ENCODE measurements at places on chromosomes 16 and 17. TPM values are rescaled to one million over a fixed set of nuclear protein-coding genes. Genes with fewer than 3 reads are reported as not detected.

DNA sequence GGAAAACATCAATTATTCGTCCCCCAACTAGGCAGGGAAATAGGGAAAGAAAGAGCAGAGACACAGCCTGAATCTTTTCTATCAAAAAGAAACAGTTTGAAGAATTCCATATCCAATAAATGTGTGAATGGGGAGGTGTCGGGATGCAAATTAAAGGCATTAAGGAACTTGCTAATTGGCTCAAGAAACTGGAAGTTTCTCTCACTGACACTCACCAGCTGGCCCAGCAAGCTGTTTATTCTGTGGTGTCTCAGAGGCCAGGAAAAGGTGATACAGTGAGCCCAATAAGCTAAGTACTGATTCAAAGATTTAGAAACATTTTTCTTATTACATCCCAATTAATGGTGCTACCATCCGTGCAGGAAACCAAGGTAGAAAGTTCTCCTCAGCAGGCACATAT lies 104.4 kb upstream of the CLEC3A start:
- no peaks in the 10 kb centered on the region for H3K36me3 ChIP-seq
- H3K4me1 ChIP-seq = no peaks in the 10 kb centered on the region
- H3K4me3 ChIP-seq = no peak overlapping the region
- no peak overlapping the region for H3K27ac ChIP-seq
- no peak for DNase-seq
- peaks cover 4% of the 10 kb centered on the region for H3K27me3 ChIP-seq

DNA sequence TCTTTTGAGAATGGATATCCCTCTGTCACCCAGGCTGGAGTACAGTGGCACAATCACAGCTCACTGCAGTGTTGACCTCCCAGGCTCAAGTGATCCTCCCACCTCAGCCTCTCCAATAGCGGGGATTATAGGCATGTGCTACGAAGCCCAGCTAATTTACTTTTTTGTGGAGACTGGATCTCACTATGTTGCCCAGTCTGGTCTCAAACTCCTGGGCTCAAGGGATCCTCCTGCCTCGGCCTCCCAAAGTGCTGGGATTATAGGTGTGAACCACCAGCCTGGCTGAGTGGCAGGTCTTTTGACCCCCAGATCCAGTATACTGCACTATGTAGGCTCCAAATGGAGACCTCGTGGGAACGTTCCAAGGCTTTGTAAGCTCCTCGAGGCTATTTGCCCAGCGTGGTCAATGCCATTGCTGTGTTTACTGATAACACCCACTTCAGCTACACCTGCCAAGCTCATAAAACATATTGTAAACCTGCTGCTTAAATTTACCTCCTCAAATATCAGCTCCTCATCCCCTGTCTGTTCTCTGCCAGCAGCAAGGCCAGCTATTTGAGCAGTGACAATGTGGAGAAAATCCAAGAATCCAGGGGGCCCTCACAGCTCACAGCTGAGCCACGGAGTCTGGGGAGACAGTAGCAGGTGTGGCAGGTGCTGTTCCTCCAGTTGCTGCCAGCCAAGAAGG lies 16.2 kb upstream of the KIFC3 start:
- no peak for DNase-seq
- no peaks in the 10 kb centered on the region for H3K36me3 ChIP-seq
- no peak overlapping the region for H3K27ac ChIP-seq
- peaks cover 4% of the 10 kb centered on the region for H3K27me3 ChIP-seq
- peaks cover 8% of the 10 kb centered on the region for H3K4me1 ChIP-seq
- no peak overlapping the region for H3K4me3 ChIP-seq

Gene COX6A2
- total RNA-seq = not detected

Gene DYNLL2
- total RNA-seq = 35.8 TPM

DNA sequence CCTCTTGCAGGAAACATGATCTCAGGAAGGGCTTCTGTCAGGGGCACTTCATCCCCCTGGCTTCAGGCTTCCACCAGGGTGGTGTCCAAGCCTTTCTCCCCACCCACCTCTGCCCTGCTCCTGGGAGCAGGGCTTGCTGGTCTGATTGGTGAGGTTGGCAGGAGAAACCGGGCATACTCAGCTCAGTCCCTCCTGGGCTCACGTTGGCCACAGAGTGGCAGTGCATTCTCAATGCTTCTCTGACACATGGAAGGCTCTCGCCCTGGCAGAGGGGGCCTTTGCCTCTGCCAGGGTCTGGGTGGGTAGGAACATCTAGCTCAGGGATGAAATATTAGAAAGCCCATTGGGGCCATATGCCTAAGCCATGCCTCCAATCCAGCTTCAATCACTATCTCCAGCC lies 142.8 kb downstream of the AXIN2 start:
- no peaks in the 10 kb centered on the region for H3K4me1 ChIP-seq
- no peaks in the 10 kb centered on the region for H3K36me3 ChIP-seq
- no peaks in the 10 kb centered on the region for H3K27me3 ChIP-seq

GRCh38 chr17:50272711-50273653 lies 1.3 kb upstream of the TMEM92 start:
- peak; percentile 53 for DNase-seq
- peaks cover 18% of the 10 kb centered on the region for H3K4me1 ChIP-seq
- H3K27ac ChIP-seq = peak overlapping the region; percentile 16
- H3K4me3 ChIP-seq = peak overlapping the region; percentile 78
- peaks cover 15% of the 10 kb centered on the region for H3K27me3 ChIP-seq
- H3K36me3 ChIP-seq = no peaks in the 10 kb centered on the region

Gene EPOP
- total RNA-seq = 56.5 TPM

- DNase-seq = no peak
- no peak overlapping the region for H3K4me3 ChIP-seq
- no peaks in the 10 kb centered on the region for H3K27me3 ChIP-seq
- peaks cover 47% of the 10 kb centered on the region for H3K36me3 ChIP-seq
Measured at GRCh38 chr16:2256531-2257140, 5.2 kb upstream of the ECI1 start.

Gene SLC52A1
- 0.23 TPM for total RNA-seq

DNA sequence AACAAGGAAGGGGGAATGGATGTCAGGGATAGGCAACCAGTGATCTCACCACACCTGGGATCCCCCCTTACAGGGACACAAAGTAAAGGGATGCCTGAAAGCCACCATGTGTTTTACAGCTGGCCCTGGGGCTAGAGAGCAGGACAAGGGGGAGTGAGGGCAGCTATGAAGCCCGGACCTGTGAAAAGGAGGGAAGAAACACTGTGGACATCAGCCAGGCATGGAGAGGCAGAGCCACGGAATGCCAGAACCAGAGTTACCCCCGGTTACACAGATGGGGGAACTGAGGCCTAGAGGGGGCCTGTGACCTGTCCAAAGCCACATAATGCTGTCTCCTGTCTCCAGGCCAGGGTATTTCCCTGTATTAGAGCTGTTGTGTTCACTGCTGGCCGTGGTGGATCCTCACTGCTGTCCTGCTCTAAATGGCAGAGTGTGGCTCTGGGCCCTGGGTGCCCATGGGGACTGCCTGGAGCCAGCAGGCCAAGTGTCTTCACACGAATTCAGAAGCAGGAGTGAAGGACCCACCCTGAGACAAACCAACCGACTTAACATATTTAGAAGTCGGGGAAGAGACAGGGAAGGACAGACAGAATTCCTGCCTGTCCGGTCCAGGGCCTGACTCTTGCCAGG lies 29.7 kb upstream of the ITGA3 start:
- H3K27ac ChIP-seq = no peak overlapping the region
- DNase-seq = no peak
- peaks cover 12% of the 10 kb centered on the region for H3K27me3 ChIP-seq

- H3K4me3 ChIP-seq = no peak overlapping the region
- H3K27ac ChIP-seq = no peak overlapping the region
Measured at GRCh38 chr17:50206604-50207293, 5.3 kb upstream of the COL1A1 start.

GRCh38 chr17:15942207-15942833 lies 2.6 kb upstream of the ADORA2B start:
- H3K27ac ChIP-seq = no peak overlapping the region
- no peak for DNase-seq
- peaks cover 15% of the 10 kb centered on the region for H3K4me1 ChIP-seq
- no peaks in the 10 kb centered on the region for H3K36me3 ChIP-seq
- no peak overlapping the region for H3K4me3 ChIP-seq
- H3K27me3 ChIP-seq = peaks cover 32% of the 10 kb centered on the region

Gene POLR2C
- total RNA-seq = 89.2 TPM

GRCh38 chr16:28992496-28992895 lies 7.6 kb downstream of the LAT start:
- H3K36me3 ChIP-seq = peaks cover 37% of the 10 kb centered on the region
- DNase-seq = no peak
- no peak overlapping the region for H3K27ac ChIP-seq
